Natural killer cell (primary cell): ENCODE measurements at places on chromosomes 7 and 10.

DNA sequence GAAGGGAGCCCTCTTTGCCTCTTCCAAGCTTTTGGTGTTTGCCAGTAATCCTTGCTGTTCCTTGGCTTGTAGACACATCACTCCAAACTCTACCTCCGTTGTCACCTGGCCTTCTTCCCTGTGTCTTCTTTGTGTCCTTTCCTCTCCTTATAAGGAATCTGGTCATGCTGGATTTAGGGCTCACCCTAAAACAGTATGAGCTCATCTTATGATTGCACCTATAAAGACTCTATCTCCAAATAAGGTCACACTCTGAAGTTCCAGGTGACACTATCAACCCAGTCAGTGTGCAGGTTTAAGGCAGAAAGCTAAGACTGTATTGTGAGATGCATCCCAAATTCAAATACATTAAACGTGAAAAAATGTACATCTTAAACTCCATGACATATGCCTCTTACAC lies 49.0 kb upstream of the ZRANB1 start:
- no peak for DNase-seq

DNA sequence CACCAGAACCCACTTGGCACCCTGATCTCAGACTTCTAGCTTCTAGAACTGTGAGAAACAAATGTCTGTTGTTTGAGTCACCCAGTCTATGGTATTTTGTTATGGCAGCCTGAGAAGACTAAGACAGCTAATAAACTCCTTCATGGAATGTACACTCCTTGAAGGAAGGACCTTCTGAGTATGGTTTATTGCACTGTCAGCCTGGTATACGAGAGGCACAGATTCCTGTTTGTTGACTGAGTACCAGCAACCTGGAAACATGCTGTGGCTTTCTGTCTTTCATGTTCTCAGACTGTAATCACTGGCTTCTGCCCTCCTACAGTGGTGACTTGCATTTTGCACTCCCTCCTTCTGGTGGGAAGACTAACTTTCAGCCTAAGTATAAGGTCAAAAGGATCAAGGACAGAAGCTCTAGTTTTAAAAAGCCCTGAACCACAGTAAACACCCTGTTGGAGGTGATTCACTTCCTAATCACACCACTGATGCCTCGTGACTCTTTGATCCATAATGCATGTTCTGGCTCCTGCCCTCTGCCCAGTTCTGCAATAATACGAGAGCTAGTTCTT lies 319.0 kb upstream of the NPSR1 start:
- DNase-seq, result no peak

- DNase-seq, result no peak
Measured at GRCh38 chr10:7206412-7207100, 204.3 kb downstream of the SFMBT2 start.

DNA sequence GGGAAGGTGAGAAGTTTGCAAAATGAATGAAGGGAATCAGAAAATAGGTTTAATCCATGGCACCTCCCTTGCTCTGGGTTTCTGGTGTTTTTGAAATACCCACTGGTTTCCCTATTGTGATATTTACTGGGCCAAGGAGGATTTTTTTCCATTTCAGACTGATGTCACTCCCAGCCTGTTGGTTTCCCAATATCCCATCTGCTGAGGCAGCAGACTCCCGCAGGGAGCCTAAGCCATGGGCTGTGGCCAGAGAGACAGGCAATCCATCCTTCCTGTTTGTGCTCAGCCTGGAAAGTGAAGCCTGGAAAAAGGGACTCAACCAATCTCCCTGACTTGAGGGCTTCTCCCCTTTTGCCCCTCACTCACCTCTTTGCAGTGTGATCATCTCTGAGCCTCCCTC lies 22.8 kb downstream of the FAM107B start:
- DNase-seq, result no peak

- DNase-seq, result no peak
Measured at GRCh38 chr10:86671985-86672710, 3.8 kb downstream of the LDB3 start.

GRCh38 chr10:33712825-33713224 lies 378.4 kb upstream of the NRP1 start:
- no peak for DNase-seq

GRCh38 chr10:101550965-101551364 lies 37.1 kb downstream of the POLL start:
- no peak for DNase-seq

DNA sequence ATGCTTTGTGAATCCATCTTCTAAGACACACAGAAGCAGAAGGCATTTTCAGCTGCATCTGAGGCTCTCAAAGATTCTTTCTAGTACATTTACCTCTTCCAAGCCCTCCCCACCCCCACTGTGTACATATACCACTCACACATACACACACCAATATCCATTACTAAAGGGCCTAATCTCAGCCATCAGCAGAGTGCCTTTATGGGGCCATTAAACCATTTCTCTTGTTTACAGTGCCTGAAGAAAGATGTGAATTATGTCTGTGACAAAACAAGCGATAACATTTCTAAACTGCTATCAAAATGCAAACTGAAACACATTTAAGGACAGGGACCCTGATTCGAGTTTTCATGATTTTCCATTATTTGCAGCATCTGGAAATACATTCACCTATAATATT lies 40.0 kb downstream of the ETV1 start:
- DNase-seq, result no peak

DNA sequence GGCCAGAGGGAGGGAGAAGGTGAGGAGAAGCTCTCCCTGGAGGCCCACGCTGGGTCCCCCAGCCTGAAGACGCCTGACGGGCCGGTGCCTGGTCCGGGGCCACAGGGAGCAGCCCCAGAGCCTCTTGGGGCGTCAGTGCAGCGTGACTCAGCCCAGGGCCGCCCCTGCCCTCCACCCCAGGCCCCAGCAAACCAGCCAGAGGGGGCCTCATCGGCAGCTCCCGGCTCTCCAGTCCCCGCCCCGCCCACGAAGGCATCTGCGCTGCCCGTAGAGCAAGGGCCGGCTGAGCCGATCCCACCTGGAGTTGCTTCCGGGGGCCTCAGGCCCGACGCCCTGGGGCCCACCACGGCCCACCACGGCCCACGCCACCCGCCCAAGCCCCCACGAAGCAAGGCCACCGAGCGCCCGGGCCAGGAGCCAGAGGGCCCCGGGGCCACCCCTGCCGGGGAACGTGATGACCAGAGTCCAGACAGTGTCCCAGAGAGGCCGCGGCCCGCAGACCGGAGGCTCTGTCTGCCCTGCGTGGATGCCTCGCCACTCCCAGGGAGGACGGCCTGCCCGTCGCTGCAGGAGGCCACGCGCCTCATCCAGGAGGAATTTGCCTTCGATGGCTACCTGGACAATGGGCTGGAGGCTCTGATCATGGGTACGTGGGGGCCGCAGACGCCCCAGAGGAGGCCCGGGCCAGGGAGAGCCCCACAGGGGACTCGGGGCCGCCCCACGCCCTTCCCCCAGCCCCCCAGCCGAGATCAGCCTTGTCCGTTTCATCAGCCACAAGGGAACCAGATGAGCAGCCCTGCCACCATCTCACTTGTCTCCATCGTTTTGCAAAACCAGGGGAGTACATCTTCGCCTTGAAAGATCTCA lies 31.2 kb upstream of the UTF1 start:
- no peak for DNase-seq

DNA sequence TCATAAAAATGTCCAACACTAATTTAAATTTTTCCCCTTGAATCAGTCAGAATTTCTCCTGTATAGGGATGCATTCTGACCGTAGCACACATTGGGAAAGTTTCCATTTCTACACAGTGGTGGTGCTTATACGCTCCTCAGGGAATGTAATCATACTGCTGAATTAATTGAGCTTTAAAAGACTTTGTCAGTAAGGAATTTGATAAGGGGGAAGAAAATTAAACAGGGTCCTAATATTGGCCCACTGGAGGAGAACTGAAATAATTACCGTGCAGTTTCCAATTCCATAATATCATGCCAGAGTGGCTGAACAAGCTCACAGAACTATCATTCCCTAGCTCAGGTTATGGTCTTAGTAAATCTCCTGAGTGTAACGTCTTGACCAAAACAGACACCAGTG lies 1041.9 kb downstream of the NRG3 start:
- DNase-seq, result no peak

GRCh38 chr10:12547301-12547771 lies 198.0 kb downstream of the CAMK1D start:
- no peak for DNase-seq

DNA sequence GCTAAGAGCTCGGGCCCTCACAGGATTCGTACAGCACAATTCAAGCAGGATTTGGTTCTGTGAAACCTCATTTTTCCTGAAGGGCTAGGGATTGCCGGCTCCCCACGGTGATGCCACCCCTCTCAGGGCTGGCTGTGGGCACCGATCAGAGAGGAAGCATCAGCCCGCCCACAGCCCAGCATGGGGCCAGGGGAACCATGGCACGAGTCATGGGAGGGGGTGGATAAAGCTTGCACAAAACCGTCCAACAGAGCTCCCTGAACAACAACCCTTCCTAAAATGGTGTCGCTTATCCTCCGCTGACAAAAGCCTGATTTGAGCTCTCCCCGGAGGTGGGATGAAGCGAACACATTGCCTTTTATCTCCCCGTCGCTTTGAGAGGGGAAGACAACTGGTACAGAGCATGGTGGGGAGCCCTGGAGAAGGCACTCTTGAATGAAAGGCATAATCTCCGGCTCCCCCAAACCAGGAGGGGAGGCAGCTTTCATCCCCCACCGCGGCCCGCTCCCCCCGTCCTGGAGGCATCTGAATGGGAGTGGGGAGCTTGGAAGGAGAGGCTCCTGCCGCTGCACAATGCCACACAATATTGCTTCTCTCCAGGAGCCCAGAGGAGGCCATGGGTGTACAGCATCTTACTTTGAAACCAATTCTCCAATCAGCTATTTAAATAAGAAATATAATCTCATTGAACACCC lies 144.0 kb downstream of the RPS24 start:
- DNase-seq, result no peak

DNA sequence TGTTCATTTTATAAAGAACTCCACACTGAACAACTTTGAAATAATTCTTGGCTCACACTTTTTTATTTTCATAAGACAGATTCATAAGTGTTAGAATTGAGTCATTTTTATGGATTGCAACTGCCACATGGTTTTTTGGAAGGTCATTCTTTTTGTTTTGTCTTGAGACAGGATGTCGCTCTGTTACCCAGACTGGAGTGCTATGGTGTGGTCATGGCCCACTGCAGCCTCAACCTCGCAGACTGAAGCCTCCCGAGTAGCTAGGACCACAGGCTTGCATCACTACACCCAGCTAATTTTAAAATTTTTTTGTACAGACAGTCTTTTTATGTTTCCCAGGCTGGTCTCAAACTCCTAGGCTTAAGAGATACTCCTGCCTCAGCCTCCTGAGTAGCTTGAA lies 20.3 kb downstream of the BMS1 start:
- no peak for DNase-seq

GRCh38 chr7:23863209-23863787 lies 153.3 kb downstream of the STK31 start:
- DNase-seq, result peak; percentile 51

DNA sequence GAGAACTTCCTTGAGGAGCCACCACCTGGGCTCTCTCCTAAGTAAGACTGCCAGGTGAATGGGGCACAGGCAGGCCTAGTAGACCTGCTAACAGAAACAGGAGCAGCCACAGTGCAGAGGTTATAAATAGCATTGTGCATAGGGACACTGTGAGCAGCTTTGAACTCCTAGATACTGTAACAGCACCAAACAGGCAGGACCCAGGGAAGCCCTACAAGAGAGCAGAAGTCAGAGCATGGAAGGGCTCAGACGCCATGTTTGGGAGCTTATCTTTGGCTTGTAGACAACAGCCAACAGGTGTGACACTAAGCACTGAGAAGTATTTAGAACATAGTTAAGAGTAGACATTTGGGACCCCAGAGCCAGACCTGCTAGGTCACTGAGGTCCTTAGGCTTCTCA lies 14.5 kb downstream of the XRCC2 start:
- DNase-seq, result no peak

GRCh38 chr10:21624951-21625350 lies 90.9 kb downstream of the MLLT10 start:
- DNase-seq, result no peak

DNA sequence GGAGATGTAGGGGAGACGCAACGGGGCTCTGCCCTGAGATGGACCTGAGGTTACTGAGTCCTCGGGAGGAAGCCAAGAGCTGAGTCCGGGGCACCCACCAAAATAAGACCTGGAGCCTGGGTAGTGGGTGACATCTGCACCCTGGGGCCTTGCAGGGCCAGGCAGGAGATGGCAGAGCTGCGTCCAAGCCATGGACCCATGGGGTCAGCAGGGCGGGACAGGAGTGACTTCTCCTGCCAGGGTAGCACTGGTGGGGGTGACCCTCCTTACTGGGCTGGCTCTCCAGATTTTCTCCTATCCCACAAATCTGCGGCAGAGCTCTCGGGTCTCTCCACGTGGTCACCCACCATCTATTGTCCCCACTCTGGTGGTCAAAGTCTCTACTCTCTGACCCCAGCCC lies 2.1 kb downstream of the GHRHR start:
- no peak for DNase-seq

DNA sequence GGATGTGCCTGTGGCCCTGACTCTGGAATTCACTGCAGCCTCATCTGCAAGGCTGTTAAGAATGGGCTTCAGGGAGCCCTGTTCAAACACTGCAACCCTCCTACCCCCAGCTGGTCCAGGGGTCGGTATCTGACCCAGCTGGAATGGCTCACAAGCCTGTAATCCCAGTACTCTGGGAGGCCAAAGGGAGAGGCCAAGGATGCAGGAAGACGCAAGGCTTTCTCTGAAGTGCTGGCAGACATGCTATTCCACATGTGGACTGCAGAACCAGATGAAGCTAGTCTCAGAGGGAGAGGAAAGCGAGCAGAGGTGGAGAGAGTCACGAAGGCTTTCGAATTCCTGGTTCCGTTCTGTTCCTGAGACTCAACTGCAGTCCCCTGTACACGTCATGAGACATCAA lies 45.0 kb downstream of the ESYT2 start:
- DNase-seq, result no peak

DNA sequence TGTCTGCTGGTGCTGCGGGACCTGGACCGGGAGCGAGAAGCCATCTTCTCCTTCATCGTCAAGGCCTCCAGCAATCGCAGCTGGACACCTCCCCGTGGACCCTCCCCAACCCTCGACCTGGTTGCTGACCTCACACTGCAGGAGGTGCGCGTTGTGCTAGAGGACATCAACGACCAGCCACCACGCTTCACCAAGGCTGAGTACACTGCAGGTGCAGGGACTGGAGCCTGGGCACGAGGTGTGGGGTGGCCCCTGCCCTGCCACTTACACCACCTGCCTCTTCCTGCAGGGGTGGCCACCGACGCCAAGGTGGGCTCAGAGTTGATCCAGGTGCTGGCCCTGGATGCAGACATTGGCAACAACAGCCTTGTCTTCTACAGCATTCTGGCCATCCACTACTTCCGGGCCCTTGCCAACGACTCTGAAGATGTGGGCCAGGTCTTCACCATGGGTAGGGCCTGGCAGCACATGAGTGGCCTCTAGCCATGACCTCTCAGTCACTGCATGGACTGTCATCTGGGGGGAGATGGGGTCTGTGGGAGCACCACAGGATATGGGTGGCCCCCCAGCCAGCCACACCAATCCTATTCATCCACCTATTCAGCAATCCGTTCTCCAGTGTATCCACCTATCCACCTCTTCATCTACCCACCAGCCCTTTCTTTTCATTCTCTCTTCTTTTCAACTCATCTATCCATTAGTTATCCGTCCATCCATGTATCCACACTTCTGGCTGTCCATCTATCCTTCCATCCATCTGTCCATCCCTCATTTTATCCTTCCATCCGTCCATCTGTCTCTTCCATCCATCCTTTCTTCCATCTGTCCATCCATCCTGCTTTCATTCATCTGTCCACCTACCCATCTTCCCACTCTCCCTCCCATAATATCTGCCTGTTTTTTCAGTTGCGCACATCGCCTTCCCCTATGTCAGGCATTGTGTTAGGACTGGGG lies 34.5 kb upstream of the VSIR start:
- DNase-seq, result no peak
